Activated T-cell treated with anti-CD3 and anti-CD28 coated beads for 1 hour (primary cell): ENCODE measurements at places on chromosomes 2 and 18.

- no peak for DNase-seq
Measured at GRCh38 chr18:63247926-63248325, 71.6 kb downstream of the BCL2 start.

GRCh38 chr2:33967103-33967502 is 368.0 kb upstream of the FAM98A start:
- DNase-seq: no peak

DNA sequence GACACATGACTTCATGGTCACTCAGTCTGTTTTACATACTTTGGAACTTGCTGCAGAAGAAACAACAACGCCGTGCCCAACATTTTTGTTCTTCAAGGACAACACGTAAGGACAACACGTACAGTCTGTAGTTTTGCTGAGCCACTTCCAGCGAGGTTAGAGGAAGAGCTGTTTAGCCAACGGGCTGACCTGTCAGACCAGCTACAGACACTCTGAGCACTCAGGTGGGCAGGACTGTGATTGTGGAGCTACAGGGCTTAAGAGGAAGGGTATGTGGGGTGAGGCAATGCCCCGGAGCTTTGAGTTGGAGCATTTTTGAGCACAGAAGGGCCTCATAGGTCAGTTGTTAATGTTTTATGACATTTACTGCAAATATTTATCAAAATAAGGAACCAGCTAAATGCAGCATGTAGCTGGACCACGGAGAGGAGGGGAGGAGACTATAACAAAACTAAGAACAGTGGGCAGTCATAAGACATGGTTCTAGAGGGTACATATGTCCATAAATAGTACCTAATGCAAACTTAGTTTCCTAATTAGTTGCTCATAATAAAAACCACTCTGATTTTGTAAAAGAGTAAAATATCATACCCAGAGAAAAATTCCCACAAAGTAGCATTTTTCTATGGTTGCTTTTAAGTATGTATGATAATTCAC is 26.3 kb upstream of the NPC1 start:
- DNase-seq: no peak

DNA sequence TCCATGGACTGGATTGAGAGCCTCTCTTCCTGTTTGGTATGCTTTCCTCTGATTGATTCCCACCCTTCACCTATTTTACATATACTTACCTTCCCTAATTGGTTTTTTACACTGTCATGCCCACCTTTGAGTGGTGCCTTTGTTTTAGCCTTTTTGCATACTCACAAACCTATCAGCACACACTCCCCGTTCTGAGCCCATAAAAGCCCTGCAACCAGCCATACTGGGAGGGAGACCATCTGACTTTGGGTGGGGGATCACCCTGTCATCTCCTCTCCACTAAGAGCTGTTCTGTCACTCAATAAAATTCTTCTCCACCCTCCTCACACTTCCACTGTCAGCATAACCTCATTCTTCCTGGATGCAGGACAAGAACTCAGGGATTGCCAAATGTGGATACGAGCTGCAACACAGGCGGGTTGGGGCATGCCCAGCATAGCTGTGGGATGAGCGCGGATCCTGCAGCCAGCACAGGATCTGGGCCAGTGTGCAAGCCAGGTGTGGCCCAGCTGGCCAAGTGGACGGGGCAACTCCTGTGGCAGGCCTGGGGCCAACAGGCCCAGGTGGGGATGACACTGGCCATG is 9.4 kb upstream of the MOB1A start:
- DNase-seq: no peak

DNA sequence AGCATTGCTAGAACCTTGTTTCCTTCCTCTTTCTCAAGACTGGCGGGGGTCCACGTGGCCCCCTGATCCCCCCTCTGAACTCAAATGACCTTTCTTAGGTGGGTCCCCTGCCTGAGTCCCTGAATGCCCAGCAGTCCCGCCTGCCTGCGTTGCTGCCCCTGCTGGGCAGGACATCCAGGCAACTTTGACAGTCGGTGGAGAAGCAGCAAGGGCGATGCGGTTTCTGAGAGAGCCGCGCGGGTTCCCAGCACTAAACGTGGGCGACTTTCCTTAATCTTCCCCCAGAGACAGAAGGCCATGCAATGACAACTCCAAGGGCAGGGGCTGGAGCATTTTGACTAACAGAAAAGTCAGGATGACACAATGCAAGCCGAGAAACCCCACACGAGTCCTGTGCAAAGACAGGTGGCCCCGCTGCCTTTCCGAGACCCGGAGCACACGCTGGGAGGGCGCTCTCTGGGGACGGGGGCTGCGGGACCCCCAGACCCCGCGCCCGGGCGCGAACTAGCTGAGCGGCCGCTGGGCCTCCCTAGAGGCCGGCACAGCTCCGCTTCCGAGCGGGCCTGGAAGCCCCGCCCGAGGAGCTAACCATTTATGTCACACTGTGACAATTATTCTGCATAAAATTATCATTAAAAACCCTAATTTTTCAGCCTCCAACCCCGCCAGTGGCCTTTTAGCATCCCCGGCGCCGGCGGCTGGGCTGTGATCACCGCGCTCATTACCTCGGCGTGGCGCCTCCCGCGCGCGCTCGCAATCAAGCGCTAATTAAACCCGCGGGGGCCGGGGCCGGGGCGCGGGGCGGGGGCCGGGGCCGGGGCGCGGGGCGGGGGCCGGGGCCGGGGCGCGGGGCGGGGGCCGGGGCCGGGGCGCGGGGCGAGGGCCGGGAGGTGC is 27.4 kb downstream of the ASB18 start:
- no peak for DNase-seq

DNA sequence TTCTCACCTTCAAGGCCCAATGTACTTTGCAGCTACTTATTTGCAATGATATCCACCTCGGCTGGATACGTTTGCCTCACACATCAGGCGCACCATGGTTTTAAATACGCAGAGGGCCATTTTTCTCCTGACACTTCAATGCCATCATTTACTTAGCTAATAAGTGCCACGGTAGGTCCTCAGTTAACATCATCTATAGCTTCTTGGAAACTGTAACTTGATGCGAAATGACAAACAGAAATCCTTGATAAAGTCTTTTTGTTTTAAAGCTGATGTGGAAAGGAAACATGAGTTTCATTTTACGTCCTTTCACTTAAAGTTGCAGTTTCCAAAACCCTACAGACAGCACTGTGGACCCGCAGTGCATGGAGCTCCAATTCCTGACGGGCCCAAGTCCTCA is 37.1 kb downstream of the ZNF516 start:
- DNase-seq: no peak

GRCh38 chr2:70070542-70071268 is 16.6 kb upstream of the PCBP1 start:
- peak; percentile 39 for DNase-seq

DNA sequence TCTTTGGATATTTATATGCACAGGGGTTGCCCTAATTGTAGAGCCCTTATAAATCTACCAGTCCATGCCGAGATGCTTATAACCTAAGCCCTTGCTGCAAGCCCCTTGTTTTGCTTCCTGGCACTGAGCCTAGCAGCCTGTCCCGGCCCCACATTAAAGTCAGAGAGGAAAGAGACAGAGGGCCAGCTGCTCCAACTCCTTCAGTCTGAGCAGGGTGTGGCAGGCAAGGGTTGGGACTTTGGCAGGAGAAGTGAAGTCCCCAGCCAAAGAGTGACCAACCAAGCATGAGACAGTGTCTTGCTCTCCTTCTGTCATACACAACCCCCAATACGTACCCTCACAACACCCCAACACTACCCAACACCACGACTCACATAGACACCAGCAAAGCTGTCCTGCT is 54.7 kb upstream of the FZD7 start:
- no peak for DNase-seq

DNA sequence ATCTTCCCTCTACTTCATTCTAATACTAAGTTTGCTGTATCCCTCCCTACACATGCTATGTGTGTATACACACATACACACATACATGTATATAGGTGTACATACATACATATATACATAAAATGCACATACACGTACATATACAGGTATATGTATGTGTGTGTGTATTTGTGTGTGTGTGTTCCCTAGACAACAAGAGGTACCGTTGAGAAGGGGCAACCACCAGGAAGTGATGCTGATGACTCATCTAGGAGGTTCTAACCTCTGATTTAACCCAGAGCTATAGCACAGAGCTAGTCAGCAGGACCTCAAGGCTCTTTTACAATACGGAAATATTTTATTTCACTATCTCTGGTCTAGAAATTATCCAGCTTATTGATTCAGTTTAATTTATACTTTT is 139.2 kb downstream of the LAMA3 start:
- DNase-seq: peak; percentile 17

DNA sequence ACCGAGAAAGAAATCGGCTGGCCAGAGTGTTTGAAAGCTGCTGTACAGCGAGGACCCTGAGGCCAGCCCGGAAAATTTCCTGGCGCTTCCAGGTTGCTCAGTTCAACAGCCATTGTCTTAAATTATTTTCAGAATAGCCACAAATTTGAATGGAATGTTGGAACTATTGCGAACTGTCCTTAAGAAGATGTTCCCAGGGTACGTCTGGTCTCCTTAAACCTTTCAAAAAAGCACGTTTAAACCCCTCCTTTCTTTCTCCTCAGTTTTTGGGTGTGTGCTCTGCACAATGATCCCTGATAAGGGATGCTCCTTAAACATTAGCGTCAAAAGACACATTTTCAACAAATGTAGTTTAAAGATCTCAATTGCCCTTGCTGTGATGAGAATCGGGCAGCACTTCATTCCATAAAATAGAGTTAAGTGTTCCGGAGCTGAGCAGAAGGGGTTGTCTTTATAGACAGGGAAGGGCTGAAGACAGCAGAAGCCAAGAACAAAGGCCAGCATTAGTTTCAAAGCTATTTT is 14.5 kb upstream of the LPIN2 start:
- DNase-seq: no peak

DNA sequence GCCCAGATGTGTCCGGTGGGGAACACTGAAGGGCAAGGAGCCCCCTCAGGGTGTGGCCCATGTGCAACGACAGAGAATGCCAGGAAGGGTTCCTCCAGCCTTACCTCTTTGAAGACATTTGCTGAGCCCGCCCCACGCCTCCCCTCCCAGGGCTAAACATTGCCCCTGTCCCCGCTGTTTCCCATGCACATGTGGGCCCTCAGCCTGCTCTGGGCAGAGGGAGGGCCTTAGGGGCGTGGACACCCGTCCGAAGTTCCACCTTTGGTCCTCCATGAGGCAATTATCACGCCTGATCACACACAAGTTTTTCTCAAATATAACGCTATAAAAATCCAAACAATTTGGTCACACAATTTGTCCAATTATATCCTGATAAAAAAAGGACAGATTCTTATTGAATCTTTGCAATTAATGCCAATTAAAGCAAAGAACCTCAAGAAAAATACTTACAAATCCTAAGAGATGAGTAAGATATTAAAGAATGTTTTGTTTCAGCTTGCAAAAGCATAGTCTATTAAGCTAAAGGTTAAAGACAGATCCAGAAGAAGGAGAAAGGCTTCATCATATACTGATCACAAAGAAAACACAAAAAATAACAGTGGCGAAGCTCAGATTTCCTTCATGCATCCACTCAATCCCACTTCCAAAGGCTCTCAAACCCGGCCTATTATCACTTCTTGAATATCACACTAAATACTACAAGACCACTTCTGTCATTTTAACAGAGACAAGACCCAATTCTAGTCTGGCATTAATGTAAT is 55.2 kb upstream of the LDLRAD4 start:
- DNase-seq: no peak

DNA sequence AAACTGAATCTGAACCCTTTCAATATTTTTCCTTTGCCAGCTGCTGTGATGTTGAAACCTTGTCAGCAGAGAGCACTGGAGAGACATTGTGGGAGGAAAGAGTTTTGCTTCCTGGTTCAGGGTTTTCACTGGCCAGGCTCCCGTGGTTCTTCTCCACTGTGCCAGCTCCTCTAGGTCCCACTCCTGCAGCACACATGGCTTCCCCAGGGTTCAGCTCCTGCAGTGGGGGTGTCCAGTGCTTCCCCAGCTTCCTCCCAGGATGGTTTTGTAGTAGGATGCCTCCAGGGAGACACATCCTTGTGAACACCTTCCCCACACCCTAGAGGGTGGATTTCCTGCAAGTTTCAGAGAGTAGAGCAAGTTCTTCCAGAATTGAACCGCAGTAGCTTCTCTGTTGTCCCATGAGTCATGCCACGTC is 24.0 kb upstream of the SULT1C3 start:
- DNase-seq: no peak

DNA sequence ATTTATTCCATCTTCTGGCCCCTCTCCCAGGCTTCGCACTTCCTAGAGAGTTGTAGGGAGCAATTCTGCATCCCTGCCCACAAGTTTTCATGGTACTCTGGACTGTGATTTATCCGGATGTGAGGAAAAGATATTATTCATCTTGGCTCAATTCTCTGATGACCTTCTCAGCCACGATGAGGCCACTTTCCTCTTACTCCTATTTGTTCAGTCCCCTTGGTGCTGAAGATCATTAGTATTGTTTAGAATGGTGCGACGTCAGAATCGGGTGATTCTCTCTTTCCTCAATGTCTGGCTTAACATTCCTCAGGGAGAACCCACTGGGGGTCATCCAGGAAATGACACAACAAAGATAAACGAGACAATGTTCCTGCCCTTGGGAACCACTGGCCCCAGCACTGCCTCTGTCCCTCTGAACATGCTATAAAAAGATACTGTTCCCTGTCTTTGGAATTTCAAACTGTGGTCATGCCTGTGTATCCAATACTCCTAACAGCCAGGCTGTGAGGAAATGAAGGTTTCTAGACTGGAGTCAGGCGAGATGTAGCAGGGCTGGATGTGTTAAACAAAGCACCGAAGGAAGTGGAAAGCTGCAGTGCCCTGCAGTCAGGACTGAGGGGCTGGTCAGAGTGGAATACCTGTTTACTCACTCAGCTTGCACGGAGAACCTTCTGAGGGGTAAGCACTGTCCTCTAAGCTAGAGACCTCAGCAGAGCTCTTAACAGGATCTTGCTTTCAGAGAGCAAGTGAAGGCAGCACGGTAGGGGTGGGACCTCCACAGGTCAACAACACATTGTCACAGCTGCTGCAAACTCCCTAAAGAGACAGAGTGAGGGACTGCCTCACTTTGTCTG is 12.9 kb upstream of the GLI2 start:
- DNase-seq: no peak

- DNase-seq: no peak
Measured at GRCh38 chr2:105611811-105612424, 132.8 kb upstream of the NCK2 start.

- DNase-seq: no peak
Measured at GRCh38 chr2:5064687-5065086, 627.5 kb upstream of the SOX11 start.

GRCh38 chr2:205680067-205680466 is 2.2 kb upstream of the NRP2 start:
- no peak for DNase-seq

- no peak for DNase-seq
Measured at GRCh38 chr2:216683846-216684245, 11.5 kb downstream of the IGFBP5 start.
